Fibroblast of skin of left quadriceps (primary cell): ENCODE measurements at places on chromosomes 6 and 20.

DNA sequence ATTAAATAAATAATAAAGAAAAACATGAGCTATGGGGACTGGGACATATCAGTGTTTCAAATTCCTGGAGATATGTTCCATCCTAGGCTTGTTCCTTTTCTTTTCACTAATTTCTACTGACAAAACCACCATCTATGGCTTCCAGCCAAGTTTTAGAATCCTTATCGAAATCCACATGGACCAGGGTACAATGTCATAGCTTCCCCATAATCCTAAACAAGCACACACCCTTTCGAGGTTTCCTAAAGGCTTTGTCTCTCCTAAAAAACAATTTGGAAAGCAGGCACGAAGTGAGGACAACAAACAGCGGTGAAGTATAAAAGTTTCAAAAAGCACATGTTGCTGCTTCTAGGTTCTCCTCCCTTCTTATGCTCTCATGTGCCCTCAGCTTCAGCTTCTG lies 13.3 kb upstream of the DST start:
- no peak for DNase-seq

GRCh38 chr6:108331982-108332381 lies 37.1 kb downstream of the AFG1L start:
- no peak for DNase-seq

DNA sequence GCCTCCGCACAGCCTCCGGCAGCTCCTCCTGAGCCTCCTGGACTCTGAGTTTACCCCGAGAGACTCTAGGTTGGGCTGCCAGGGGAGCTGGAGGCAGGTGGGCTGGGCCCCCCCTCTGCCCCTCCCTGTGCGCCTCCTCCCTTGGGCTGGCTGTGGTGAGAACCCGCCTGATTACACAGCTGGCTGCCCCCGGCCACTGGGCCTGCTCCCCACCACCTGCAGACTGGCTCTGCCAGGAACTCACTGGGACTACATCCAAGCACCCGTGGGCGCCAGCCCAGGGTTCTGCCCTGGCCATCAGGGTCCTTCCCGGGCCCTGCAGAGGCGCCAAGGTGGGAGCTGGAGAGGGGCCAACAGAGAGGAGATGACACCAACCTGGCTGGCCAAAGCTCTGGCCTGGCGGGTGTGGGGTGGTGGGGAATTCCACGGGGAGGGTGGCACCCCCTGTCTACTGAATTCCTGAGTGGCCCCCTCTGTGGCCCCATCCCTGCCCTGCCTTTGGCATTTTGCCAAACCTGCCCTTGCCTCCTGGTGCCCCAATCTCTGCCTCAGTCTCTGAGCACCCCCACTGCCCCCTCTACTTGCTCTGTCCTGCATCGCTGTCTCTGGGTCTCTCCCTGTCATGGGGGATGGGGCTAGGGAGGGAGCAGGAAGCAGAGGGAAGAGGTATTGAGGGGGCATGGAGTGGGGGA lies 21.9 kb upstream of the CDH22 start:
- DNase-seq = no peak

DNA sequence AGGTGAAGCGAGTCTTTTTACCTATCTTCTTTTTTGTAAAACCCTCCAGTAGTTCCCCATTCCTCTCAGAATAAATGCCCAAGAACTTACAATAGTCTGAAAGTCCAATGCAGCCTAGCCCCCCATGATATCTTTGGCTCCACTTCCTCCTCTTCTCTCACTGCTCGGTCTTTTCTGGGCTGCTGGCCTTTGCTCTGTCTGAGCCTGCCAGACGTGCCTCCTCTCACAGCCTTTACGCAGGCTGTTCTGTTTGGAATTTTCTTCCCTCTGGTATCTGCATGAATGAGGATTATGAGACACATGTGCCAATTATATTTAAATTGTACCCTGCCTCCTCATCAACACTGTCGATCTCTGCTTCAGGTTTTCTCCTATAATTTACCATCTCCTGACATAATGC lies 174.1 kb downstream of the EYA4 start:
- no peak for DNase-seq

DNA sequence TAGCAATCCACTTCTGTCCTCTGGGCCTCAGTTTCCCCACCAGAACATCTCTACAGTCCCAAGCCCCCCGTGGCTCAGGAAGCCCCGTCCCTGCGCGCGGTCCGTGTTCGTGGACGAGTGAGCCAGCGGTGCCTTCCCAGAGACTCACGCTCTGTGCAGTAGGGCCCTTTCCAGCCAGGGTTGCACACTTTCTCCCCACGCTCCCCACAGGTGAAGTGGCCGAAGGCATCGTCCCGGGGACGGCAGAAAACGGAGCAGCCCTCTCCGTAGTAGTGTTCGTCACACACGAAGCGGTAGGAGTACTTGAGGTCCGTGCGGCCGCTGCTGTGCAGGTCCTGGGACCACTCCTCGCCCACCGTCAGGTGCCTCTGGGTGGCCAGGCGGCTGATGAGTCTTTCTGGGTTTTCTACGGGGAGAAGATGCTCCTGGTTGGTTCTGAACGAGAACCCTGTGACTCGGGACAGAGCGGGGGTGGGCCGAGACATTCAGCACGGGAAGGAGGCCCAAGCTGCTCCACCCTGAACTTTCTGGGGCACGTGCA lies 2.7 kb downstream of the DLL1 start:
- DNase-seq = no peak

DNA sequence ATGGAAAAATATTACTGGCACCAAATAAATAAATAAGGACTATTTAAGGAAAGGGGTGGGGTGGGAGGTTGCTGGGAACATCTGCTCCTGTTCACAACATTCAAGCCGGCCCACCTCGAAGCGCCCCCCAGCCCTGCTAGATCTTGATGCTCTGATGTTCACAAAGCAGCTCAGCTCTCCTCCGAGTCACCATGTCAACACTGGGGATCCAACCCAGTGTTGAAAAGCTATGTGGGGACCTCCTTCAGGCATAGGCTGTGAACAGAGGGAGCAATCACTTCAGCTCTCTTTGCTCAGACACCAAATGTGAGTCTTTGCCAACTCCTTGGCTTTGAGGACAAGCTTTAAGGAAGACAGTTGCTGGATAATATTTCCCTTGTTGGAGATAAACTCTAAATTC lies 176.8 kb upstream of the NT5E start:
- no peak for DNase-seq

GRCh38 chr6:81984599-81984998 lies 232.1 kb upstream of the TENT5A start:
- no peak for DNase-seq

- no peak for DNase-seq
Measured at GRCh38 chr6:56806368-56806767, 148.5 kb upstream of the BEND6 start.

DNA sequence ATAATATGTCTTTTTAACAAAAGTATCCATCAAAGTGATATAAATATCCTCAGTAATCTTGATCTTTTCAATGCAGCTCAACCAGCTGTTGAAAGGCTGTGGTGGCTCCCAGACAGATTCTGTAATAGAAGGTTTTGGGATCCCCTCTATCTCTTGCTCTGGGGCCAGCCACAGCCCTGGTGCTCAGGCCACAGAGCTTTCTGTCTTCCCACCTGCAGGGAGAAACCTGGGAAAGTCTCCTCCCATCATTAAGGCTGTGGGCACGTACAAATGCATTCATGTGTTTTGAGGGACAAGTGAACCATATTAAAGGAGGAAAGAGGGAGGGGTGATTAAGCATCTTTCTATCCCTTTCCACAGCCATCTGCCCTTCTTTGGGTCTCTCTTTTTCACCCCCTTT lies 183.1 kb downstream of the PRDM13 start:
- no peak for DNase-seq

- DNase-seq = no peak
Measured at GRCh38 chr6:159259441-159260125, 90.4 kb downstream of the FNDC1 start.
